ENCODE measurements at places on chromosomes 16 and 17. TPM values are rescaled to one million over a fixed set of nuclear protein-coding genes. Genes with fewer than 3 reads are reported as not detected.

SLFN12 gene
- not detected for total RNA-seq

ALOX15 gene
- not detected for total RNA-seq

KCNG4 gene
- total RNA-seq, result not detected

STH gene
- not detected for total RNA-seq

ARSG gene
- total RNA-seq, result 2.1 TPM

TMEM204 gene
- 0.61 TPM for total RNA-seq

EVPL gene
- total RNA-seq, result 40.1 TPM

SPATA22 gene
- total RNA-seq, result not detected

SPATA33 gene
- 17.1 TPM for total RNA-seq

FOXC2 gene
- total RNA-seq, result not detected

DPEP1 gene
- 82.2 TPM for total RNA-seq

DPEP3 gene
- total RNA-seq, result not detected

EPOP gene
- 13.9 TPM for total RNA-seq

SLC16A3 gene
- 156 TPM for total RNA-seq

SLC9A5 gene
- 2.2 TPM for total RNA-seq

BRICD5 gene
- total RNA-seq, result 34.6 TPM

CCL1 gene
- total RNA-seq, result not detected

KRT39 gene
- total RNA-seq, result not detected

NACA2 gene
- total RNA-seq, result not detected

TBC1D3I gene
- total RNA-seq, result 0.10 TPM

RMI2 gene
- total RNA-seq, result 20.9 TPM

LITAFD gene
- total RNA-seq, result not detected

KRTAP4-1 gene
- total RNA-seq, result not detected

GJC1 gene
- total RNA-seq, result not detected

TP53 gene
- 57.1 TPM for total RNA-seq

TNK1 gene
- 4.8 TPM for total RNA-seq

JMJD6 gene
- total RNA-seq, result 28.0 TPM

IST1 gene
- total RNA-seq, result 115 TPM

PRSS53 gene
- total RNA-seq, result 3.7 TPM

LHX1 gene
- not detected for total RNA-seq

KCNJ2 gene
- total RNA-seq, result 0.18 TPM

C16orf96 gene
- not detected for total RNA-seq

CPNE7 gene
- 16.5 TPM for total RNA-seq

ZNF385C gene
- total RNA-seq, result 0.37 TPM

P2RX5 gene
- not detected for total RNA-seq

KRT15 gene
- 15.9 TPM for total RNA-seq

SLC13A5 gene
- not detected for total RNA-seq

NIP7 gene
- 24.5 TPM for total RNA-seq

DCTN5 gene
- total RNA-seq, result 38.5 TPM

ZFP3 gene
- total RNA-seq, result under 0.01 TPM

ZG16 gene
- total RNA-seq, result 0.23 TPM

FSCN2 gene
- 4.3 TPM for total RNA-seq
